ENCODE measurements at places on chromosomes 5 and 9. TPM values are rescaled to one million over a fixed set of nuclear protein-coding genes. Genes with fewer than 3 reads are reported as not detected.
A peak's percentile ranks its signal among the peaks of the same experiment; 100 is the strongest.

The LCN9 gene
- not detected for polyA plus RNA-seq

The FOXD4L5 gene
- not detected for polyA plus RNA-seq

The FBP2 gene
- polyA plus RNA-seq, result not detected

- DNase-seq, result no peak
- H3K4me1 ChIP-seq, result no peaks in the 10 kb centered on the region
- H3K27ac ChIP-seq, result no peak overlapping the region
- H3K27me3 ChIP-seq, result no peaks in the 10 kb centered on the region
These were observed 15.5 kb downstream of the FAM193B start for GRCh38 chr5:177538876-177539275.

DNA sequence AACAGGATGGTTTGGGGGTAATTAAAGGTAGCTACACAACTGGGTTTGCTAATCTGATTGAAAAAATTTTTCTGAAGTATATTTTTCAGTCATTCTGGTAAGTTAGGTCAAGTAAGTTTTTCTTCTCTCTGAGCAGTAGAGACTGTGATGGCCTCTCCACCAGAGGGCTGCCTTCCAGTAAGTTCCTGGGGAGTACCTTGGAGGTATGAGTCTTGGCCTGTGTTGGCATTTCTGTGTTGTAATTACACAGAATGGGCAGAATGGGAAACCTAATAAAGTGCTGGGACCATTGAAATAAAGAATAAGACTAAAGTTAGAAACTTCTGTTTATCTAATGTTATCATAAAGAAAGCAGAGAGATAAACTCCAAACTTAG is 430.8 kb downstream of the ARHGEF28 start:
- H3K27me3 ChIP-seq, result no peaks in the 10 kb centered on the region
- H3K36me3 ChIP-seq, result no peaks in the 10 kb centered on the region
- H3K4me3 ChIP-seq, result no peak overlapping the region

DNA sequence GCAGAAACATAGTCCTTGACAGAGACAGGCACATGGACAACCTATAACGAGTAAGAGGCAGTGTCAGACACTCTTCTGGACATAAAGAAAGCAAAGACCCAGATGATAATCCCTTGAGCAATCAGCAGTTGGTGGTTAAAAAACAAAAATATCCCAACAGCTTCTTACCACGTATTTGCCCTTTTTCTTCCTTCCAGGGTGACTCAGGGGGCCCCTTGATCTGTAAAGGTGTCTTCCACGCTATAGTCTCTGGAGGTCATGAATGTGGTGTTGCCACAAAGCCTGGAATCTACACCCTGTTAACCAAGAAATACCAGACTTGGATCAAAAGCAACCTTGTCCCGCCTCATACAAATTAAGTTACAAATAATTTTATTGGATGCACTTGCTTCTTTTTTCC is 9.5 kb downstream of the GZMK start:
- DNase-seq, result no peak
- H3K27ac ChIP-seq, result no peak overlapping the region
- H3K4me3 ChIP-seq, result no peak overlapping the region
- H3K4me1 ChIP-seq, result no peaks in the 10 kb centered on the region

DNA sequence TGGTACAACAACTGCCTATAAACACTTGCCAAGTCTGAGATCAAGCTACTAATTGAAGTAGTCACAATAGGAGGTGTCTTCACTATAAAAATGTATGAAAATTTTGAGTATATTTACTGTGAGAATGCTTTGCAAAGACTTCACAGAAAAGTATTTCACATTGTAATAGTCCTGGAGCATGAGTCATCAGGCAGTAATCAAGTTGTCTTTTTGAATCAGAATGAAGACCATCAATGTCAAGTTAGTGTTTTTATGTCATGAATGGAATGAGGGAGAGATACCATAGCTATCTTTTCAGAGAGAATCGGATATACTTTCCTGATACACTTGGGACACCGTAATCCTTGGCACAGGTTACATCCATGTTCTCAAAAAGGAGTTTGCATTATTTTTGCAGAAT is 466.9 kb upstream of the ARRDC3 start:
- no peaks in the 10 kb centered on the region for H3K36me3 ChIP-seq
- DNase-seq, result no peak
- no peak overlapping the region for H3K4me3 ChIP-seq
- H3K27me3 ChIP-seq, result no peaks in the 10 kb centered on the region

DNA sequence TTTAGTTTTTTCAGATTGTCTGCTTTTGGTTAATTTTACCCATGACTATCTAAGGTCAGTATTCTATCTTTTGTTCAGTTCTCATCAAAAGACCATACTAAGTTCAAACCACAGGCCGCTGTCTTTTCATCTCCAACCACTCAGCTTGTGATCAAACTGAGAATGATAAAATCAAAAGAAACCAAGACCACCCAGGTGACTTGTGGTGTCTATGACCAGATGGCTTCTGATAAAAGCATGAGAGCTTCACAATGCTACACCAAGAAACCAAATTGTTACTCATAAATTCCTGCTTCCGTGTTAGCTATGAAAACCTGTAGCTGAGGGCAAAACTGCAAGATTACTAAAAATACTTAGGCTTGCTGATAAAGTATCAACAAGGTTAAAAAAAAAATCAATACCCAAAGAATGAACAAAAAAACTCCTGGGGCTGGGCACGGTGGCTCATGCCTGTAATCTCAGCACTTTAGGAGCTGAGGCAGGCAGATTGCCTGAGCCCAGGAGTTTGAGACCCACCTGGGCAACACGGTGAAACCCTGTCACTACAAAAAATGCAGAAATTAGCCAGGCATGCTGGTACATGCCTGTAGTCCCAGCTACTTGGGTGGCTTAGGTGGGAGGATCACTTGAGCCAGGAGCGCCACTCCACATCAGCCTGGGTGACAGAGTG is 25.8 kb upstream of the GPX8 start:
- no peaks in the 10 kb centered on the region for H3K4me1 ChIP-seq
- no peak for DNase-seq
- no peaks in the 10 kb centered on the region for H3K36me3 ChIP-seq
- no peaks in the 10 kb centered on the region for H3K27me3 ChIP-seq
- no peak overlapping the region for H3K27ac ChIP-seq

DNA sequence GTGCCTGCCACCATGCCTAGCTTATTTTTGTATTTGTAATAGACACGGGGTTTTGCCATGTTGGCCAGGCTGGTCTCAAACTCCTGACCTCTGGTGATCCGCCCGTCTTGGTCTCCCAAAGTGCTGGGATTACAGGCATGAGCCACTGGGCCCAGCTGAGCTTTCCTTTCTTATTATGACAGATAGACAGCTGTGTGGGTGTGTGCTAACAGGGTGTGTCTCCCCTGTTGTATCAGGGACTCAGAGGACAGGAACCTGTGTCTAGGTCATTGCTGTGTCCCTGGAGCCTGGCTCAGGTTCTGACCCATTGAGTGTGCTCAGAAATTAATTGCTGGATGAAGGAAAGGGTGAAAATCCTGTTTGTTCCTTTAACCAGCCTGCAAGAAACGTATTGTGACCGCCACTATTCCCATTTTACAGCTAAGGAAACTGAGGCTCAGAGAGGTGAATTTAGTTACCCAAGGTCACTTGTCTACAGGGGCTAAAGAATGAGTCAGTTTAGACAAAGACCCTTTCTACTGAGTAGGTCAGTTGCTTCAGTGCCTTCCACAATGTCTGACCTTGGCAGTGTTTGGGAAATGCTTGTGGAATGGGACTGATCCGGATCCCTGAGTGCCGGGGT is 16.8 kb downstream of the NCS1 start:
- no peak for DNase-seq
- H3K4me1 ChIP-seq, result no peaks in the 10 kb centered on the region
- no peak overlapping the region for H3K4me3 ChIP-seq
- H3K36me3 ChIP-seq, result no peaks in the 10 kb centered on the region

DNA sequence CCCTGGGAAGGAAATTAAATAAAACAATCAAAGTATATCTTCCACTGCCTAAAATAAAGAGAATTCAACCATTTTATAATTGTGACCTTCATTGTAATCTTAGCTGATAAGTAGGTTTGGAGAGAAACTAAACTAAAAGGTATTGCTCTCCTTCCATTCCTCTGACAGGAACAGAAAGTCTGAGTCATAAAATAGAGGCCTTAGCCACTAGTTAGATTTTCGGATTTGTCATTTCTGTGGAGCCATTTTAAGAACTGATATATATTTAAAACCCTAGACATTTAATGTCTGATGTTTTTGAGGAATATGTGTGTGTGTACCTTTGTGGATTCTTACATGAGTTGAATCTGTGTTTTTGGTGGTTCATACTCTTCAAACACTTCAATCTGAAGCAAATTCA is 11.8 kb upstream of the TMC1 start:
- H3K27ac ChIP-seq, result no peak overlapping the region
- no peaks in the 10 kb centered on the region for H3K27me3 ChIP-seq
- H3K36me3 ChIP-seq, result no peaks in the 10 kb centered on the region
- H3K4me1 ChIP-seq, result peaks cover 9% of the 10 kb centered on the region
- H3K4me3 ChIP-seq, result no peak overlapping the region

GRCh38 chr5:31939151-31939550 is 235.0 kb downstream of the GOLPH3 start:
- DNase-seq, result peak; percentile 69
- H3K27me3 ChIP-seq, result no peaks in the 10 kb centered on the region
- peak overlapping the region; percentile 34 for H3K27ac ChIP-seq
- H3K36me3 ChIP-seq, result no peaks in the 10 kb centered on the region
- peaks cover 10% of the 10 kb centered on the region for H3K4me1 ChIP-seq
- no peak overlapping the region for H3K4me3 ChIP-seq

DNA sequence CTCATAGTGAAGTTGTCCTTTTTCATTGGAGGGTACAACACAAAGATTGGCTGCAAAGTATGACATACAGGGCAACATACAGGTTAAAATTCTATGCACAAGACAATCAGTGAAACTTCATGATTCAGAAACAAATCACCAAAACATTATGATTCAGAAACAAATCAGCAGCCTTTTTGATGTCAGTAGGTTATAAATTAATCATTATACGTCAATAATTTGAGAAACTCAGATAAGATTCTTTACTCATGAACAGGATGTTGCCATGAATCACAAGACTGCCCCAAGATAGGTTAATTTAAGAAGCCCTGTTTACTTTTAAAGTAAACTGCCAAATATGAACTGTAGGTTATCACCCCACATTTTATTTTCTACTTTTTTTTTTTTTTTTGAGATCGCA is 62.2 kb upstream of the IL33 start:
- H3K4me3 ChIP-seq, result no peak overlapping the region
- no peaks in the 10 kb centered on the region for H3K4me1 ChIP-seq
- no peaks in the 10 kb centered on the region for H3K36me3 ChIP-seq
- no peaks in the 10 kb centered on the region for H3K27me3 ChIP-seq

- no peak for DNase-seq
- no peak overlapping the region for H3K4me3 ChIP-seq
- no peak overlapping the region for H3K27ac ChIP-seq
- no peaks in the 10 kb centered on the region for H3K27me3 ChIP-seq
These were observed 225.8 kb downstream of the MELK start for GRCh38 chr9:36798350-36799065.

DNA sequence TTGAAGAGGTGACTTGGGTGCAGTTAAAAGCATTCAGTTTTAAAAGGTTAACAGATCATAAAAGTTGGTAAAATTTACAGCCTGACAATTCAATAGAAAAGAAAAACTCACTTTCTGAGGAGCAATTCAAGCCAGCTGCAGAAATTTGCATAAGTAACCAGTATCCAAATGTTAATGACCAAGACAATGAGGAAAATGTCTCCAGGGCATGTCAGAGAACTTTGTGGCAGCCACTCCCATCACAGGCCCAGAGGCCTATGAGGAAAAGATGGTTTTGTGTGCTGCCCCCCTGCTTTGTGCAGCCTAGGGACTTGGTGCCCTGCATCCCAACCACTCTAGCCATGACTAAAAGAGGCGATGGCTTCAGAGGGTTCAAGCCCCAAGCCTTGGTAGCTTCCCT is 1406.5 kb upstream of the ACO1 start:
- H3K4me1 ChIP-seq, result no peaks in the 10 kb centered on the region
- no peak for DNase-seq
- no peak overlapping the region for H3K4me3 ChIP-seq
- H3K27me3 ChIP-seq, result no peaks in the 10 kb centered on the region
- no peaks in the 10 kb centered on the region for H3K36me3 ChIP-seq

- no peaks in the 10 kb centered on the region for H3K27me3 ChIP-seq
- H3K4me3 ChIP-seq, result no peak overlapping the region
- H3K4me1 ChIP-seq, result no peaks in the 10 kb centered on the region
These were observed 27.7 kb downstream of the FUBP3 start for GRCh38 chr9:130606887-130607600.

DNA sequence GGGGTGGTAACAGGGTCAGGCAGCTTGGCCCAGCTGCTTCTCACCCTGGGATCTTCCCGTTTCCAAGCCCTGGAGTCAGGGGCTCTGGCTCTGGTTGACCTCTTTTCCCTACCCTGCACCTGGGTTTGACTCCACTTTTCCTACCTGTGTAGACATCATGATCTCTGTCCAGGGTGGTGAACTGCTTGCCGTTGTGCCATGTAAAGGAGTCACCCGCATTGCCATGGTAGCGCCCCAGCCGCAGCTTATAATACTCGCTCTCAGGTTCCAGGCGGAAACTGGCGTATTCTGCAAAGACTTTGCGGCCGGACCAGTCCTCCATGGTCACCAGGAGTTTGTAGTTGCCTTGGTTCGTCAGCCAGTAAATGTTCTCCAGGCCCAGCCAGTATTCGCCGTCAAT is 30.9 kb downstream of the ANGPTL2 start:
- no peak for DNase-seq
- H3K4me1 ChIP-seq, result no peaks in the 10 kb centered on the region
- H3K27ac ChIP-seq, result no peak overlapping the region
- no peaks in the 10 kb centered on the region for H3K27me3 ChIP-seq

DNA sequence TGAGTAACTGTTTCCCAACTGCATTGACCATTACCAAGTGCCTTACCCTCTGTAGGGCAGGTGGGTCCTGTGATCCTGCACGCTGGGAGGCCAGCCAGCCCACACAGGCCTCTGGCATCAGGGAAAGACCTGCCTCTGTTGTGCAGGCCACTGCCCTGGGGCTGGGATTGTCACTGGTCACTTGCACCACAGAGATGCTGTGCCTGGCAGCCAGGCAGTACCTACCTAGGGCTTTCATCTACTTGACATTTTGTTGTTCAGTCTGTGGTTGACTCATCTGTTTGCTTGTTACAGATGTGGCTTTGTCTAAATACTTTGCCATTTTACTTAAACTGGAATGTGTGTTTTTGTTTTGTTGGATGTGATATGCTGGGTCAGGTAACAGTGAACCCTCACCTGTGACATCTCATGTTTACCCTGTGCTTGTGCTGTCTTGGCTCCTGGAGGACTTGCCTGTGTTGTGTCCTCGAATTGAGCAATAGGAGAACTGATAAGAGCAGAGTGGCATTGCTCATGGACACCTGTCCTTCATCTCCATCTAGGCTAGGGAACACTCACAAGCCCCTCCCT is 32.8 kb downstream of the SECISBP2 start:
- H3K36me3 ChIP-seq, result peaks cover 81% of the 10 kb centered on the region
- peaks cover 28% of the 10 kb centered on the region for H3K4me1 ChIP-seq
- H3K27ac ChIP-seq, result peak overlapping the region; percentile 61
- DNase-seq, result no peak
- no peak overlapping the region for H3K4me3 ChIP-seq

DNA sequence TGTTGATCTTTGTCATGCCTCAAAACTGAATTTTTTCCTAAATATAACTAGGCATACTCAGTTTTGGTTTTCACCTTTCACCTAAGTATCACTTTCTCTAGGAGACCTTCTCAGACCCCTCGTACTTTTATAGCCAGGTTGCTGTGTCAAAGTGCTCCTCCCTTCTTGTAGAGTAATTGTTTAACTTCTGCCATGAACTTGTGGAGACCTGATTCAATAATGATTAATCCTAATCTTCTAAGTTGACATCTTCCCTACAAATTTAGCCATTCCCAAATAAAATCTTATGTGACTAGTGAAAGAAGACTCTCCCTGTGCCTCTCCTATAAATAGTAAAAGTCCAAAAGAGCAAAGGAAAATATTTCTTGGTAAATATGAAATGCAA is 159.8 kb downstream of the SPATA31D1 start:
- H3K36me3 ChIP-seq, result no peaks in the 10 kb centered on the region
- no peaks in the 10 kb centered on the region for H3K4me1 ChIP-seq
- DNase-seq, result no peak

Data from CD14-positive monocyte (primary cell).